ENCODE measurements at places on chromosomes 12 and 14.

- peak; percentile 44 for DNase-seq
Observed at GRCh38 chr12:49750027-49750995, 9.0 kb downstream of the TMBIM6 start.

- no peak for DNase-seq
Observed at GRCh38 chr12:33587784-33588712, 148.4 kb upstream of the SYT10 start.

DNA sequence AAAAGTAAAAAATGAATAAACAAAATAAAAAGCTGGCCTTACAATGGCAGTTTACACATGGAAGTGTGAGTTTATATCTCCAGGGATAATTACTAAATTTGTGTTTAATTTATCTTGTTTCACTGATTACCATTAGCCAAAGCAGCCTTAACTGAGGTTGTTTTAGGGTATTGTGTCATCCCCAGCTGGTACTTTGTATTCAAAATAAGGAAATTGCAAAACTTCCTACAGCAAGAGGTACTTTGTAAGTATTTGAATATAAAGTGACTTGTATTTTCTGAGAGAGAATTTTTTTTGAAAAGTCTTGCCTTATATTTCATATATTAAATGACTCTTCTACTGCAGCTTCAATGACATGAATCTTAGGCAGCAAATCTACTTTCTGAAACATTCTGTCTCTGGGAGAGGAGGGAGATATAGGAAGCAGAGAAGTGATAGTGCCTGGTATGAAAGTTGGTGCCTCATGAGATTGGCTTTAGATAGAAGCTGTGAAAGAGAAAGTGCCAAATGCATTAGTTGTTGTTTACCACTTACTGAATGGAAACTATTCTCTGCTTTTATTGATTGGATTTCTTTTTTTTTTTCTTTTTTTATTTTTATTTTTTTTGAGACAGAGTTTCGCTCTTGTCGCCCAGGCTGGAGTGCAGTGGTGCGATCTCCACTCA is 6.7 kb downstream of the FNTB start:
- no peak for DNase-seq

DNA sequence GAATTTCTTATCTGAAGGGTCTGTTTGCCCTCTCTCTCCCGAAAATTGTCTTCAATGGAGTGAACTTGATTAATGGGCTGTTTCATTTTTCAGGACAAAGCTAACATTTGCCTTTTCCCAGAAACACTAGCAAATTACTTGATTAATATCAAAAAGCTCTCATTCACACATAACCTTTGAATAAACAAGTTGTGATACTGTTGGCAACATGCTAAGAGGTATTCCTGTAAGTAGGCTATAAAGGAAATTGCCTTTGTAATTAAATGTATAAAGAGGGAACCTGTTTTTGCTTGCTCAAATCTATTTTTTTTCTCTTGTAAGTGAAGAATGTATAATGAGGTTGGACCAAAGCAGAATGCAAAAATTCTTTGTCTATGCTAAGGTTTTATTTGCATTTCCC is 457.2 kb downstream of the TMTC2 start:
- no peak for DNase-seq

- no peak for DNase-seq
Observed at GRCh38 chr12:3532931-3533702, 42.1 kb downstream of the PRMT8 start.

DNA sequence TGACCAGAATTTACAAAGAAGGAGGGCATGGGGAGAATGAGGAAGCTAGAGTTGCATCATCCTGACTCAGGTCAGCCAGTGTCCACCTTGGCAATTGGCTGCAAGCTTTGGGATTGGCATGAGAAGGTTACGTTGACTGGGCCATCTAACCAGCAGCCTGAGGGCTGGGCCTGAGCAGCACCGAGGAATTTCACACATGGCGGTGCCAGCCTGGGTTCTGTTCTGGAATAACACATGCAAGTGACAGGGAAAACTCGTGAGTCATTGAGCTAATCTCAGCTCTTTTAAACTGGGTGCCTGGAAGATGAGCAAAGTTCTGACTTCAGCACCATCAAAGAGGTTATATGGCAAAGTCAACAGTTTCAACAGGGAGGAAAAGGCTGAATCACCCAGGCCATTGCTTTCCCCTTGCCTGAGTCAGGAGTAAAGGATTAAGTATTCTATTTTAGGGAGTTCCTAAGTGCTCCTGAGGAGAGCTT is 543.2 kb upstream of the TBX3 start:
- no peak for DNase-seq

GRCh38 chr14:76917158-76917596 is 91.0 kb downstream of the LRRC74A start:
- no peak for DNase-seq

DNA sequence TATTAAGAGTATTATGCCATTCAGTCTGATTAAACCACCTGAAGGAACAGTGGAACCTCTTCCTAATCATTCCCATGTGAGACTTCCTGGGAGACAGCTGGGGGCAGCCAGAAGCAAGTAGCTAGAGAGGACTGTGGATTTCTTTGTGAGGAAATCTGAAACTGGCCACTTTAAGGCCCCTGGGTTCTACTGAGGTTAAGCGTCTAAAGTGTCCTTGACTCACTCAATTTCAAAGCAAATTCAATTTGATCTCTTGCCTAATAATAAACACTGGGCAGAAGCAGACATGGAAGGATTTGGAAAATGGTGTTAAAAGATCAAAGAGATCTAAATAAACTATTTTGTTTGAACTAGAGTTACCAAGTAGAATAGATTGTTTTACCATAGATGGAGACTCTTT is 909.9 kb downstream of the NRXN3 start:
- no peak for DNase-seq

- DNase-seq = no peak
Observed at GRCh38 chr12:108117163-108117849, 11.8 kb upstream of the WSCD2 start.

DNA sequence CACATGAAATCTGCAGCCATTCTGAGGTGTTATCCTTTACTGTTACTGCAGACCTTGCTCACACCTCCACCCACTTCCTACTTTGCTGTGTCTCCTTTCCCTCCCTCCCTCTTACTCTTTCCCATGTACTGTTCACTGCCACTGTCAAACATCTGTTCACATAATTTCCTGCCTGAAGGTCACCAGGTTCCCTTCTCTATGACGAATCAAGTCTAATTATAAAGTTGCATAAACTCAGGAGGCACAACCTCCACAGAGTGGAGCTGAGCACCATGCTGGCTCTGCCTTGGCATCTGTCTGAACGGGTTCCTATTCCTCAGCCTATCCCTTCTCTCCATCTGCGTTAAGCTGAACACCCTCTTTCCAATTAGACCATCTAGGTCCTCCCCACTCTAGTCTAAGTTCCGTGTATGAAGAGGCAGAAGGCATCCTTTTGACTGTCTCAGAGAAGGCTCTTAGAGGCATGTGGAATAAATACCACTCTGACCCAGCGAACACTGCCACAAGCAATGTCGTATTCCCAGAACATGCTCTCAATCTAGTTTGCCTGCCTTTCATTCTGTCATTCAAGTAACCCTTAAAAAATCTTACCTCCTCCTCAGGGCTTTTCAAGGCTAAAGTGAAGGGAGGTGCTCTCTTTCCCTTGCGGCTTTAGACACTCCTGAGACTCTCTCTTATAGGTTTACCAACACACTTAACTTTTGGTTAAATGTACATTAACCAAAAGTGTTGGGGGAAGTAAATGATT is 48.7 kb downstream of the ACADS start:
- DNase-seq = no peak

DNA sequence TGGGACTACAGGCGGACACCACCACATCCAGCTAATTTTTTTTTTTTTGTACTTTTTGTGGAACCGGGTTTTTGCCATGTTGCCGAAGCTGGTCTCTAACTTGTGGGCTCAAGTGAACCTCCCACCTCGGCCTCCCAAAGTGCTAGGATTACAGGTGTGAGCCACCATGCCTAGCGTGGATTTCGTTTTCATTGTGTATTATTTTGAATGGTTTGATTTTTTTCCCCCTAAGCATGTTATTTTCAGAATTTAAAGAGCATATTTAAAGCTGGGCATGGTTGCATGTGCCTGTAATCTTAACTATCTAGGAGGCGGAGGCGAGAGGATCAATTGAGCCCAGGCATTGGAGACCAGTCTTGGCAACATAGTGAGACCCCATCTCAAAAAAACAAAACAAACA is 13.1 kb downstream of the TMEM63C start:
- DNase-seq = no peak

Measured in GM06990 (cell line).